ENCODE measurements at places on chromosomes 3 and 15.

- DNase-seq, result no peak
Observed at GRCh38 chr15:42760759-42761158, 23.8 kb upstream of the CDAN1 start.

DNA sequence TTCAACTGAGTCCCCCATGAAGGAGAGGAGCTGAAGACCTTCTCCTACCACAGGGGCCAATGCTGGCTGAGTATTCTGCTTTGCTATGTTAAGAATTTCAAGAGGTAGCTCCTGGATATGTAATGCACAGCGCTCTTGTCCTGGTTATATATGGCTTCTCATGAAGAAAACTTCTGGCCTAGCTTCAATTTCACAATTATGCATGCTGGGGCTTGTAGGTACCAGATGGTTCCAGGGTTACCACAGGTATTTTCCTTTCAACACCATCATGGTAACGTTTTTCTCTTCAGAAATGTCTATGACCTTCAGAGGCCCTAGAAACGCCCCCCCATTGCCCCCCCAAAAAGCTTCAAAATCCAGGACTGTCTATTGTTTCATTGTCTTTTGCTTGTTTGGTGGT, 311.7 kb upstream of the ICE2 start:
- DNase-seq, result no peak

DNA sequence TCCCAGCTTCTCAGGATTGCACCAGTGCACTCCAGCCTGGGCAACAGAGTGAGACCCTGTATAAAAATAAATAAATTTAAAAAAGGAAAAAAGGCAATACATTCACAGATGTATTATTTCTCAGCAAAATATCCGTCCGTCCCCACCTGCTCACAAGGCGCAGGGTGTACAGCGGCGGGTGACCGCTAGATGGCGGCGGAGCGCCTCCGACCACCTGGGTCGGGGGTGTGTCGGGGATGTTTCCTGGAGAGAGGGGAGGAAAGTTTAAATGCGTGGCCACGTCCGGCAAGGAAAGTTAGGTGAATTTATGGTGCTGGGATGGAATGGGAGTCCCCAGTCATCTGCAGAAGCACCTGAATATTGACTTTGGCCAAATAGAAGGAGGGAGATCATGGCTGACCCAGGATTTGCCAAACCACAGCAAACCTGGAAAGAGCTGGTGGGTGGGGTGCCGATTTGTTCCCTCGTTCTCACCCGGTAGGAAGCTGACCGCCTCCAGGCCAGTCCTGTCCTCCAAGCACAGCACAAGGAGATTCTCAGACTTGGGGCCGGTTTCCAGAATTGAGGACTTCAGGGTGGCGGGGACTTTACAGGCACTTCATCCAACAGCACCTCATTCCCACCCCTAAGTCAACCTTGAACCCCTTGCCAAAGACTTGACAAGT, 88.3 kb downstream of the TMEM266 start:
- DNase-seq, result peak; percentile 36

GRCh38 chr3:187288131-187288854, 3.2 kb downstream of the MASP1 start:
- no peak for DNase-seq

GRCh38 chr15:52171807-52172206, 19.4 kb downstream of the GNB5 start:
- DNase-seq, result no peak

GRCh38 chr3:129624347-129625071, 18.0 kb upstream of the PLXND1 start:
- no peak for DNase-seq

DNA sequence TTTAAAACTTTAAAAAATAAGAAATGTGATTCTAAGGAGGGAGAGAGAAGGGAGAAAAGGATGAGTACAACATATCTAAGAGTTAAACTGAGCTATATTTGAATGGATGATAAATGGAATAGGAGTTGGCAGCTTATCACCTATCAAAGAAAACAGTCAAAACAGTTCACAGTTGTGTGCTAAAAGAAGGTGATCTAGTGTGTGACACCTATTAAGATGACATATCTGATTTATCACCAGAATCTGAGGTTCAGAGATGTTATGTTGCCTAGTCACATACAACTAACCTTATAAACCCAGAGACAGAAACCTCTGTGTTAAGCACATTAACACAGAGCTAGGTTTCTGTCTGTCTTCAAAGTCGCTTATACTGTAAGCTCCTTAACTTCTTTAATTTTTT, 3.0 kb downstream of the ATP13A3 start:
- no peak for DNase-seq

- DNase-seq, result no peak
Observed at GRCh38 chr3:152760024-152760563, 74.8 kb upstream of the P2RY1 start.

GRCh38 chr3:177823701-177824189, 626.5 kb upstream of the TBL1XR1 start:
- DNase-seq, result no peak

DNA sequence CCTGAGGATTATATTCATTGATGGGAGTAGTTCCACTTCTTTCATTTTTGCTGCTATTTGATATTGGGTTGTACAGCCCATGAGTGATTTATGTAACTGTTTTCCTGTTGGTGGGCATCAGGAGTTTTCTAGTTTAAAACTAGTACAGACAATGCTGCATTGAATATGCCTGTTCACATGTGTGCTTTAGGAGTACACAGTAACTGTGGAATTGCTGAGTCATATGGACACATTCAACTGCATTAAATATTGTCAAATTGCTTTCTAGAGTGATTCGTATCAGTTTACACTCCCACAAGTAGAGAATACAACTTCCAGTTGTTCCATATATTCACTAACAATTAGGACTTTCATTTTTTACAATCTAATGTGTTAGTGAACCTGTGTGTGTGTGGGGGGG, 59.8 kb upstream of the THSD4 start:
- no peak for DNase-seq

DNA sequence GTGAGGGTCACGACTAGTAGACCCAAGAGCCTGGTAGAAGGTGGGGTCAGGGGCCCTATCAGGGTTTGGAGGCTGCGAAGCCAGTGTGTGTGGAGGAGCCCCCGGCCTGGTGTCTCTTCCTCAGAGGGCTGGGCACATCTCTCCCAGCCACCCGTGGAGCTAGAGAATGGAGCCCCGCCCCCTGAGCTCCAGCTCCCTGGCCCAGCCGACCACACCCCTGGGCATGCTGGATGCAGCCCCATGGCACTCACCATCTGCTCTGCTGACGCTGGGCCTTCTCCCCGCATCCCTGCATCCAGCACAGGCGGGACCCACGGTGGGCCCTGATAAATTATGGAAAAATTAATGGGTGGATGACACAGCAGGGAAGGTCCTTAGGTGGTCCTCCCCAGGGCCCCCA, 17.5 kb downstream of the ANKRD63 start:
- no peak for DNase-seq

DNA sequence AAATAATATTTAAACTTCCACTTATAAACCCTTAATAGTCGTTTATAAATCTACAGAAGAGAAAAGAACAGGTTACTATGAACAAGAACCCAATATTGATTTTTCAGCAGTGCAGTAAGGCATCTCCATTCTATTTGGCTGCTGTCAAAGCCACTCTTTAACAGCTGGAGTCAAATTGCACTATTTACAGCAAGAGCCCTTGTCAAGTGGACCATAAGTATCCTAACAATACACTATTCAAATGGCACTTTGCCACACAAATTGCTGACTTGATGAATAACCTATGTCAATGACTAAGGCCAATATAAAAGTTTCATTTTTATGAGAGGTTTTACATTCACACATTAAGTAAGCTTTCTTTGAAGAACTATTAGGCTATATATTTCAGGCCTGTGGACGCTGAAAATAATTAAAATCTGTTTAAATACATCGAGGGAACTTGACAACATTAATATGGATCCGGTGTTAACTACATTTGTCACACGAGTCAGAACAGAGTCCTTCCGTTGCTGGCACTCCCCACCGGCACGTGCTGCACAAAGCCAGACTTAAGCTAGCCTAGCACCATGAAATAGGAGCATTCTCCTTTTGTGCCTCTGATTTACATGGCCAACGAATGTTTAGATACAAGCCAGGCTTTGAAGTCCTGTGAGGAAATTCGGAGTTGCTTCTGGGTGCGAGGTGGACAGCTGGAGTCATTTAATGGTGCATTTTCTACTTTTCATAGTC, 100.5 kb downstream of the WDR72 start:
- no peak for DNase-seq

DNA sequence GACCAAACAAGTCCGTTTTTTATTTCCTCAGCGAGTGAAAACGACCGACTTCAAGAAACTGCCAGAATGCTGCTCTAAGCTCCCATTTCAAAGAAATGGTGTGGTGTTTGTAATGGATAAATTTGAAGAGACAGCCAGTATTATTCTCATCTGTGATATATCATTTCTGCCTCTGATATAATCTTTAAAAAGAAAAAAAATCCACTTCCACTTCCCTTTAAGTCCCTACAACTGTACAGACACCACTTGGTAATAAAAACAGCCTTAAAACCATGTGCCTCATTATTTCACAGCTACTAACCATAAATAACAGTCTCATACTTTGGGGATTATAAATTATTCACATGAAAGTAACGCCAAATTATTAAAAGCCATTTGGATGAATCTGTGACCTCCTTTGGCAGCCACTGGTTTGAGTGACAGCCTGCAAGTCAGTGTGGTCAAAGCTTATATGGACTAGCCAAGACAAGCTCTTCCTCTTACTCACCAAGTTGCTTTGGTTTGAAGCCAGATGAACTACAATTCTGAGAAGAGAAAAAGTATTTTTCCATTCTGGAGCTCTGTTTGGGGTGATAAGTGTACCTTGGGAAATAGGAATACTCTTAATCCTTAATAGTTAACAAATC, 168.0 kb downstream of the SHOX2 start:
- no peak for DNase-seq

DNA sequence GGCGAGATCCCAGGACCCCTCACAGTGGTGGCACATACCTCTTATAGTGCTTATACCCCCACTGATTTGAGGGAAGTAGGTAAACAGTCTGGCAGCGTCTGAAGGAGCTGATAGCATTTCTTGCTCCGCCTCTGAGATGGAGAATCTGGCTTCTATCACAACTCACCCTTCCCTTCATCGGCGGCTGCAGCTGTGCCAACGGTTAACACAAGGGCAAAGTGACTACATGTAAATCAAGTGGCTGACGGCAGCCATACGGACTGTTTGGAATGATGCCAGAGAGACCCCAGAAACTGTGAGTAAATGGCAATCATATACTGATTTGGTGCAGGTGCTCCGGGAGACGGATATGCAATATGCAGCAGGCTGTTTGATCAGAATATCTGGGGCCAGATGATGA, 66.8 kb upstream of the UNC13C start:
- DNase-seq, result no peak

GRCh38 chr3:16490062-16490619, 23.4 kb downstream of the RFTN1 start:
- DNase-seq, result no peak

- DNase-seq, result no peak
Observed at GRCh38 chr3:50340448-50341329, at the start of gene RASSF1. Gene RASSF1 (minus strand): TSS chr3:50340836. CDS start chr3:50340805, 31 bp downstream.

GRCh38 chr15:100572362-100572983, 29.5 kb downstream of the LINS1 start:
- DNase-seq, result peak; percentile 30

DNA sequence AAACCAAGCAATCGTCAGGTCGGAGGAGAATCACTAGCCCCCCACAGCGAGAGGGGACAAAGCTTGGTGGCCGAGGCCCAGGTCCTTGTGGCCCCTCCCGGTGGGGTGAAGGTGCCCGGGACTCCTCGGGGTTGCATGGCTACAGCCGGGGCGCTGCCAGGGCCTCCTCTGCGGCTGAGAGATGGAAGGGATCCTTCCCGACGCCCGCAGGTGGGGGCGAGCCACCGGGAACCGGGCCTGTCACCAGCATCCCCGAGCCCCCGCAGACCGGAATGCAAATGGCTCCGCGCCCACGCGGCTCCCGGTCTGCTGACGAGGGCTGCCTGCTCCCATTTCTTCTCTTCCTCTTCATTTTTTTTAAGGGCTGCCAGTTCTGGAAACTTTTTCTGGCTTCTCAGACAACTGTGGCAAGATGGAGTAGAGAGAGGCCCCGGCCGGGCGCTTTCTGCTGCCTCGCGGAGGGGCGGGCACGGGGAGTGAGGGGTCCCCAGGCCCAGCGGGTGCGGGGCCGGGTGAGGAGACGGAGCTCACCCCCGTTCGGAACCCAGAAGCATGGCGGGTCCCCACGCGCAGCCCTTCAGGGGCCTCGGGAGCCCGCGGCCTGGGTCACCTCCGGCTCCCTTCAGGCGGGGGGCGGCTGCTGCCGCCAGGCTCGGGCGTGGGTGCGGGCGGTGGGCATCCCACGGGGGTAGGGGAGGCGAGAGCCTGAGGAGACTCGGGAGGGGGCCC, 27.5 kb downstream of the MELTF start:
- no peak for DNase-seq

DNA sequence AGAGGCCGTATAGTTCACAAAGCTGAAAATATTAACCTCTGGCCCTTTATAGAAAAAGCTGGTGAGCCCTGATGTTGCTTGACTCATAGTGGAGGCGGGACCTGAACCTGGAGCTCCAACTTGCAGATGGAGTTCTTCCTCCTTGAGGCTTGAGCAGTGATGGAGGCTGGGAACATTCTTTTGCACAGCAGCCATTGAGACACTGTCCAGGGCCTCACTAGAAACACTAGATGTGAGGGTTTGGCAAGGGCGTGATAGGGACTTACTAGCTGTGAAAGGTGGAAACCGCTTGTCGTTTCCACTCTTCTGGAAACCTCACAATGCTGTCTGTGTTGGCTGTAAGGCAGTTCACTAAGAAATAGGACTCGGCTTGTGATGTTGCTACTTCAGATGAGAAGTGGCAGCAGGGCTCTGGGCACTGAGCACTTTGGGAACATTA, 12.5 kb downstream of the SMAD6 start:
- DNase-seq, result no peak

- DNase-seq, result peak; percentile 79
Observed at GRCh38 chr3:113287803-113288648, 76.7 kb downstream of the BOC start.

- DNase-seq, result no peak
Observed at GRCh38 chr3:188383748-188384147, 229.8 kb downstream of the LPP start.

DNA sequence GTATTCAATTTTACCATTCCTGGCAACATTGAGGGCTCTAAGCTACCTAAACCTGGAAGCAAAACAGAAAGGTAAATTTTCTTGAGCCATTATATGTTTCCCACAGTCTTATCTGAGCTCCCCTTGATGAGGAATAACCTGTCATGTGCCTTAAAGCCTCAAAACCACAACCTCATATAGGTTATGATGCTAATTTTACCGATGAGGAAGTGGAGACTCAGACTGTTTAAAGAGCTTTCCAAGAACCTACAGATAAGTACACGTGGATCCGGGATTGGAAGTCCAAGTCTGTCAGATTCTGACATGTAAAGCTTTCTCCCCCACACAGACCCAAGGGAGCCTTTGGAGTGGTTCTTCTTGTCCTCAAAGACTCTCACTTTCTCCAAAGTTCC, 140.5 kb downstream of the SEMA6D start:
- DNase-seq, result no peak

- no peak for DNase-seq
Observed at GRCh38 chr15:85786781-85787114, 8.0 kb downstream of the KLHL25 start.

GRCh38 chr3:45946307-45946706, 3.0 kb downstream of the CXCR6 start:
- no peak for DNase-seq

GRCh38 chr3:53768478-53769459, 77.5 kb downstream of the CHDH start:
- no peak for DNase-seq

Data from kidney capillary endothelial cell (primary cell).